D721Med (cell line): ENCODE measurements at places on chromosomes 1 and 21.
A peak's percentile ranks its signal among the peaks of the same experiment; 100 is the strongest.

- DNase-seq = no peak
Measured at GRCh38 chr1:200336101-200336845, 73.6 kb downstream of the ZNF281 start.

DNA sequence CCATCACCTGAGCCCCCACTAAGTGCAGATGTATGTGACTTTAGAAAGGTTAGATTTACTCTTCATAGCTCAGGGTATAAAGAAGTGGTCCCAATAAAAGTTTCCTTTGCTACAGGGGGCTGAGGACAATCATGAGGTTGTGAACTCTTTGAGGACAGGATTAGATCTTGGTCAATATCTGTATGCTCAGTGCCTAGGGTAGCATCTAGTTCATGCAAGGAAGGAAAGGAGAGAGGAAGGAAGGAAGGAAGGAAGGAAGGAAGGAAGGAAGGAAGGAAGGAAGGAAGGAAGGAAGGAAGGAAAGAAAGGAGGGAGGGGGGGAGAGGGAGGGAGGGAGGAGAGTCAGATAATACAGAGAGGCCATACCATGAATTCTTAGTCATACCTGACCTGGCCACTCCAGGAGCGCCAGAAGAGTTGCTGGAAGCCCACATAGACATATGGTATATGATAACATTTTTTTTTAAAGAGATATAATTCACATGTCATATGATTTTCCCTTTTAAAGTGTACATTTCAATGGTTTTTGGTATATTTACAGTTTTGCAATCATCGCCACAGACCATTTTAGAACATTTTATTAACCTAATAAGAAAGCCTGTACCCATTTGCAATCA is 9.7 kb upstream of the CSRP1 start:
- no peak for DNase-seq

GRCh38 chr1:229381234-229381633 is 38.4 kb upstream of the CCSAP start:
- DNase-seq = no peak

GRCh38 chr1:167916766-167917511 is 3.0 kb upstream of the ADCY10 start:
- DNase-seq = no peak

DNA sequence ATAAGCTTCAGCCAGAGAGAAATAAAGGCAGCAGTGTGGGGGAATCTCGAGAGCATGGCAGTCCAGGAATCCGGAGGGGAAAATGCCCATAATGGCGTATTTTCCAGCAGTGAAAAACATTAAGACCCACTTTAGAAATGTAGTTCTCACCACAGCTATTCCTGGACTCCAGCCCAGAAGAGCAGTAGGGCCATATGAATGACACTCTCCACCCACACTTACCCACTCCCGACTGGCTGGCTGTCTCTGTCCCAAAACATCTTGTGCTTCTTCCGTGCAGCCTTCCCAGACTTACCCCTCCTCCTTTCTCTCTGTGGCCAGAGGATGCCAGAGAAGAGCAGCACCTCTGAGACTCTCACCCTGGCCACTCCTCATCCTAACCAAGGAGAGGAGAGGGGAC is 56.4 kb downstream of the TRABD2B start:
- no peak for DNase-seq

DNA sequence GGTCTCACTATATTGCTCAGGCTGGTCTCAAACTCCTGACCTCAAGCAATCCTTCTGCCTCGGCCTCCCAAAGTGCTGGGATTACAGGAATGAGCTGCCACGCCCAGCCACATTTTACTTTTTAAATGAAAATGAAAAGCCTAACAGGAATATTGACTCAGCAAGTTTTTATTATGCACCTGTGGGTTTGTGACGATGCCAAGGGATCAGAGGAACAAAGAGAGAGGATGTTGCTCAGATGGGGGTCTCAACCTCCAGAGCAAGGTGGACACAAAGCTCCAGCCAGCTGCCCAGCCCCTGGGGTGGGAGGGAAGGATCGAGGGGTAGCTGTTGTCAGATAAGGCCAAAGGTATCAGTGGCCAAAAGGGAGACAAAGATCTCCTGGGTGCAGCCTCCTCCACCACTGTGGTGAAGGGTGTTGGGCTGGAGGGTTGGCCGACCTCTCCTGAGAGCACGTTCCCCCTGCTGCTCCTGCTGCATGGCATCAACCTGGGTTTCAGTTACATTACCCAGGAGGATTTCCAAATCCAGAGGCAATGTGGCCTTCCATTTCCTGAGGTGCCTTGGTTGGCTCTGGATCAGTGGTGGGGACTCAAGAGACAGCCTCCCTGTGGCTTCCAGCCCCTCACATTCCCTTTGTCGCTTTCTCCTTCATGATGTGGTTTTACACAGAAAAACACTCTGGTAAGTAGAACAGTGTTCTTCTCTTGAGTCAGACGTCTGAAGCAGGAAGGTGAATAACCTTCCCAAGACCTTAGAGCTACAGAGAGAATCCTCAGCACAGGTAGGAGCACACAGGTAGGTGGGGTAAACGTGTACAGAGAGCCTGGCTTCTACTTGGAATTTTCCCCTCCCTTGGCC is 34.2 kb downstream of the ZNF496 start:
- DNase-seq = no peak

DNA sequence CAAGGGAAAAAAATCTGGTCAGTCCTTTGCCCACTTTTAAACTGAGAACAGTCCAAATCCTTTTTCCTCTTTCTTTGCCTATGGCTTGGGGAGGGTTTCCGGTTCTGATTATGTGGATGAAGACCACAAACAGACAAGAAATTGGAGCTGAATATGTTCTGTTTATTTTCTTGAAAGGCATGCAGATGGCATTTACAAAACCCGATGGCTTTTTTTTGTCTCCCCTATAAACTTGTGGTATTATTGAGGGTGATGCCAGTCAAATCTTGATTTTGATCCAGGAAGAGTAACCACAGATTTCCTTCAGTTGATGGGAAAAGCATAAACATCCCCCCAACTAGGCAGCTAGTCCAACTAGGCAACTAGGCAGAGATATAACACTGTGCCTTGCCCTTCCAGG is 38.9 kb downstream of the PLPP3 start:
- DNase-seq = no peak

GRCh38 chr1:237226177-237226944 is 184.4 kb downstream of the RYR2 start:
- no peak for DNase-seq

- DNase-seq = no peak
Measured at GRCh38 chr1:154975409-154976059, 1.1 kb downstream of the CKS1B start.

- DNase-seq = no peak
Measured at GRCh38 chr1:207659545-207660153, 14.7 kb downstream of the CR1L start.

GRCh38 chr21:14550135-14550534 is 4.0 kb upstream of the SAMSN1 start:
- DNase-seq = no peak

DNA sequence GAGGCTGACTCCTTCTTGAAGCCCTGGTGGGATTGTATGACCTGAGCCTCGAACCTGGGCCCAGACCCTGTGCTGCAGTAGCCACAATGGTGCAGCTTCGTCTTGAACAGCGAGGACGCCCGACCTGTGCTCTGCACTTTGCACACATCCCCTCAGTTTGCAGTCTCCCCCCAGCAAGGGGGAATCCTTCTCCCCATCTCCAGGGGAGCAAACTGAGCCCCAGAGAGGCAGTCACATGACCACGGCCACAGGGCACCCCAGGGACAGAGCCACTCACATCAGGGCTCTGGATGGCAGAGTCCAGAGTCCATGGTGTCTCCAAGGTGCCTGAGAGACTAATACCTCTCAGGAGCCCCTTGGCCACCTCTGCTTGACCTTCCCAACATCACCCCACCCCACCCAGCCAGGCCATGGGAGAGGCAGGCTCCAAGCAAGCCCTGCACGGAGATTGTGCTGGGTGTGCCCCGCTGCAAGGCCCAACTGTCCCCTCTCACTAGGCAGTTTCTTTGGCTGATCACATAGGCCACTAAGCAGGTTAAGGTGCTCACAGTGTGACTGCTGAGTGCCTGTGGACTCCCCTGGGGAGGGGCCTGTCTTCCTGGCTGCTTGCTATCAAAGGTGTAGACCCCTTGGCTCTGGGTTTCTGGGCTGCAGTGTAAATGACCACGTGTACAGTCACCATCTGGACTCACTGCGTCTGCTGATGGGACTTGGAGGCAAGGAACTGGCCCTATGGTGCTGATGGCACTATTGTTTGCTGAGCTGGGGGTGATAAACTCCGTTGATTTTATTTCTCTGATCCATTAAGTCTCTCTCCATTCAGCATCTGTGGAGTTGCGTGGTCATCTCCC is 398.1 kb downstream of the MATN1 start:
- DNase-seq = no peak

DNA sequence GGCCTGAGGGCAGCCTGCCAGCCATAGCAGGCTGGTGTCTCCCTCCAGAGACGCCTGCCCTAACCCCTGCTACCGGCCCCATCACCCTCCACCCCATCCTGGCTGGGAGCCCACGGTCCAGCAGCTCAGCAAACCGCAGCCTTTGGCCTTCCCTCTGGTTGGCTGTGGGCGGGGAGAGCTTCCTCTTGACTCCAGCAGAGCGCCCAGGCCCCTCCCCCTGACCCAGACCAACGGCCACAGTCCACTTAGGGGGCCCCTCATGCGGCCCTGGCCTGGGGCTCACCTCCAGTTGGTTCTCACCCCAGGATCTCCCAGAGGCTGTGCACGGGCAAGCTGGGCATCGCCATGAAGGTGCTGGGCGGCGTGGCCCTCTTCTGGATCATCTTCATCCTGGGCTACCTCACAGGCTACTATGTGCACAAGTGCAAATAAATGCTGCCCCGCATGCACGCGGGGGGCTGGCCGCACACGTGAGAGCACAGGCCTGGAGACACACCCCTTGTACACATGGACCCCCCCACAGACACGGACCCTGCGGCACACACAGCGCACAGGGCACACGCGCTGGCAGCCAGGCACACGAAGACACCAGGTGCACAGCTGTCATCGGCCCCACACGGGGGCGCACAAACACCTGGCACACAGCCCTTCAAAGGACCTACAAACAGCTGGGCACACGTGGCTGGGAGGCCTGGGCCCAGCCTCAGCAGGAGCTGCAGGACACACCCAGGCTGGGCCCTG is 3.1 kb downstream of the SMIM1 start:
- DNase-seq = no peak

DNA sequence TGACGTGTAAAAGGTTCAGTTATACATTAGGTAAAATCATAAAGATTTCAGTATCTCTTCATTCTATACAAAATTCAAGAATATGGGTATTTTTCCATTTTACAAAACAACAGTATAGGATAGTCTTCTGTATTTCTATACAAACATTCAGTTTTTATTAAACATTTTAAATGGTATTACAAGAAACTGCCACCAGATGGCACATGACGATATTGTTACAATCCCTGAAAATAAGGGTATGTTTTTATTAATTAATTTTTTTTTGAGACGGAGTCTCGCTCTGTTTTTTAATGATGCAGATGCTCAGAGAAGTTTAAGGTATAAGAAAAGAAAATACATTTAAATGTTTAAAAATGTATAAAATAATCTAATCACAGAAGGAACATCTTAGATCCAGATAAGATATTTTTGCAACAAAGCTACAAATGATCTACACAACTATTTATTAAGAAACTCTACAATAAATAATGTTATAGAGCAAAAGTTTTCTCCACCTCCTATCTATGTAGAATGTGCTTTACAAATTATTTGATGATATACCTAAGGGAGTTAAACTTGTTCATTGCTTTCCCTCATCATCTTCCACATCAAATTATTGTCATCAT is 23.5 kb upstream of the RSBN1 start:
- DNase-seq = no peak

GRCh38 chr1:207414606-207415108 is 39.5 kb upstream of the CR2 start:
- DNase-seq = no peak

DNA sequence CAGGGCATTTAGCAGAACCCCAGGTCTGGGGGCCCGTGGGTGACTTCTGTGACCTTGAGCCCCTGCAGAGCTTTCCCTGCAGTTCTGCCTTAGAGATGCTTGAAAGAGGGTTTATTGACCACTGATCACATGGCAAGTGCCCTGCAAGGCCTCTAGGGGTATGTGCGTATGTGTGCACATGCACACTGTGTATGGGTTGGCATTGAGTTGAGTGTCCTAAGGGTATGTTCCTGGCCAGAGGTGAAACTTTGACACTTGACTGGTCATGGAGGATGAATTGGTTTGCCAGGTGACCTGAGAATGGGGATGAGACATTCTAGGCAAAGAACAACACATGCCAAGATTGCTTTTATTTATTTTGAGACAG is 17.1 kb downstream of the NUDC start:
- no peak for DNase-seq

DNA sequence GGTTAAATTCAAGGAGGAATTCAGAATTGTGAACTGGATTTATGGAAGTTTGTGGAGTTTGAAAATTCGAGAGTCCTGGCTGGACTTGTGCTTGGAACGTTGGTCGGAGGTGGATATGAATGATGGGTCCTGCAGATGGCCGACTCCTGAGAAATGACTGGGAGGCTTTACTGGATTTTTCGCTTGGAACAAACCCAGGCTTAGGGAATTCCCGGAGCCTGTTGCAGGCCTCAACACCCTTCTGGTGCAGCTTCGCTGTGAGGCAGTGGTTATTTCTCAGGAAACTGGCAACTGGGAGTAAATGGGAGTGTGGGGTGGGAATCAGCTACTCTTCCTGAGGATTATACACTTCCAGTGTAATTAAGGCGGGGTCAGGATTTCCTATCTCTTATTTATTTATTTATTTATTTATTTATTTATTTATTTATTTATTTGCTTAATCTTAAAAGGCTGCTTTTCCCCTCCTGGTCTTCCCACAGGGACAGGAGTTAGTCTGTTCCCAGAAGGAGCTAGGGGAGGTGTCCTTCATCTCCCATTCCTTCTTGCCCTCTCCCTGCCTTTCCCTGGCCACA is 21.1 kb downstream of the MAPKAPK2 start:
- no peak for DNase-seq

DNA sequence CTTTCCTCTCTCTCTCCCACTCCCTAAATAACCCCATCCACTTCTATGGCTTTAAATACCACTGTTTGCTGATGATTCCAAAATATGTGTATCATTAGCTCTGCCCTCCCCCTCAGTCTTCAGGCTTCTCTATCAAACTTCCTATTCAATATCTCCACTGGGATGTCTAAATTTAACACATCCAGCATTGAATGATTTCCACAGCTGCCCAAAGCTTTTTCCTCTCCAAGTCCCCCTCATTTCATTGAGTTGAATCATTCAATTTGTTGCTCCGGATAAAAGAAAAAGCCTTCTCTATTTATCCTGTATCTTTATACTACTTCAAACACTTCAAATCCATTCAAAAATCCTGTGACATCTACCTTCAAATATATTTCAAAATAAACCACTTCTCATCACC is 225.0 kb downstream of the SEC16B start:
- no peak for DNase-seq

- no peak for DNase-seq
Measured at GRCh38 chr1:149986486-149987296, 23.8 kb downstream of the OTUD7B start.

- peak; percentile 31 for DNase-seq
Measured at GRCh38 chr1:215710036-215710898, 143.2 kb downstream of the KCTD3 start.
